ENCODE measurements at places on chromosomes 1 and 21.

DNA sequence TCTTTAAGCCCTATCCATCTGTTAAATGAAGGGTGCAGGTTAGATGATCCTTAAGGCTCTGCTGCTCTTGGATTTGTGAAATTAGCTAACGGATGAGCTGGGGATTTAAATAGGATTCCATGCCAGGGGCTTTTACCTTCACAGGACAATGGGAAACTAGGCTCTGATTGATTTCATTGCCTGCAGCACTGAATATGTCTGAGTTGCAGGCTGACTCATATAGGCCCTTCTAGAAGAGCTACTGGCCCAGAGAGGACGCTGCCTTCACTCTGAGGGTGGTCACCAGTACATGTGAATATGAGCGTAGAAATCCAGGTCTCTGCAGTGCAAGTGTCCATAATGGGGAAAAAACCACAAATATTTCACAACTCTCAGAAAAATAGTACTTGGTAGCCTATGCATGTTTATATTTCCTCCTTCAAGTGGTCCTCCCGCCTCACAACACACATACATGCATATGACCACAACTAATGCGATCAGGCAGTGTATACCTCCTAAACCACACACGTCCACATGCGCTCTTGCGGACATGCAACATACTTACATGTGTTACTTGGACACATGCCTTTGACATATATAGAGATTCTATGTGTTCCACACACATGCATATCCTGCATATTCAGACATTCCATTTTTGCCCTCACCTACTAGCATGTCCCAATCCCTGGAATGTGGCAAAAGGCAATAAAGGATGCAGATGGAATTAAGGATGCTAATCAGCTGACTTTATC is 233.8 kb upstream of the JUN start:
- DNase-seq: peak; percentile 85

DNA sequence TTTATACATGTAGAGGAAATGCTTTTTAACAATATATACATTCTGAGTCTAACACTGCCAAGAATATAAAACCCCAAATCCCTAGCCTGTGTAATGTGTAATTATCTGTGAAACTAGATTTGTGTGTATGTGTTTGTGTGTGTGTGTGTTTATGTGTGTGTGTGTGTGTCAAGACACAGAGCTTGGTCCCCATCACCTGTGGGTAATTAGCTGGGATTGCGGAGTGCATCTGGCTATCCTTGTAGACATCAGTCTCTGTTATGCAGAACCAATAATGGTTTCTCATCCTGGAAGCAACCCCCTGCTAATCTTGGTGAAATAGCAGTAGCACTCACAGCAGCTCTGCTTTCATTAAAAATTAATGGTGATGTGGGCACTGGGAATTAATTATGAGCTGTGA is 26.3 kb upstream of the ST6GALNAC3 start:
- DNase-seq: no peak

GRCh38 chr1:177255411-177255810 is 84.7 kb downstream of the BRINP2 start:
- DNase-seq: peak; percentile 64

DNA sequence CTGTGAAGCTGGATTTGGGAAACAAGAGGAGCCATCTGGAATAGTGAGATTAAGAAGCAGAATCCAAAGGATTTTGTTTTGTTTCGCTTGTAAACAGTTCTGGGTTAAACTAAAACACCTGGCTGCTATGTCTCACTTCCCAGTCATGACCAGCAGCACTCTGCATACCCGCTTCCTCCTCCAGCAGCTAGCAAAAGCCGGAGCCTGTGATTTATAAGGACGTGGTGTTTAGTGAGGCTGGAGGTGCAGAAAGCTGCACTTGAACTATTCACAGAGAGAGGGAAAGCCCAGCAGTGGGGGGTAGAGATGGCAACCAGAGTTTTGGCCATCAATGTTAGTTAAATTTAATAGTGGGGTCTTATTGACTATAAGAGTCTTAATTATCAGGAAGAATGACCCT is 240.2 kb downstream of the AJAP1 start:
- DNase-seq: no peak

DNA sequence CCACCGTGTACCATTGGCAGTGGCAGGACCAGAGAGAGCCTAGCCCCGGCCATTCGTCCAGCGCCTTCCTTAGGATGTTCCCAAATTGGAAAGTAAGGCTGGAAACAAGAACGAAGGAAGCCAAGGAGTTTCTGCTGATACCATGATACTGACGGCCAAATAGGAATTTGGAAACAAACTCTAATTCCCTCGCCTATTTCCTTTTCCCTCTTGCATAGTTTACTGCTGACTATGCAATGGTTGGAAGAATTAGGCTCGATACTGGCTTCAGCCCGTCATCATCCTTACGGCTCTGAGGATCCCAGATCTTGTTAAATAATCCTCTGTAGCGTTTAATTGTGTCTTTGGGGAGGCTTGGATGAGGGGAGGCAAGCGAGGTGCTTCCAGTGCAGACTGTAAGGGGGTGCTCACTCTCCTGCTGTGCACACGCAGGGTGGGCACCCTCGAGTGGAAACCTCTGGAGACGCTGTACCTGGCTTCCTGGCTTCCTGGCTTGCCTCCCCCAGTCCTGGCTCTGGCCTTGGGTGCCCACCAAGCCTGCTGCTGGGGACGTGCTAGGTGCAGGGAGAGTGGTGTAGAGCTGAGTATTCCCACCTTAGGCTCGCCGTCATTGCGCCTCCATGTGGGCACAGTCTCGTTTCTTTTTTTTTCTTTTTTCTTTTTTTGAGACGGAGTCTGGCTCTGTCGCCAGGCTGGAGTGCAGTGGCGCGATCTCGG is 27.4 kb upstream of the CAMTA1 start:
- no peak for DNase-seq

DNA sequence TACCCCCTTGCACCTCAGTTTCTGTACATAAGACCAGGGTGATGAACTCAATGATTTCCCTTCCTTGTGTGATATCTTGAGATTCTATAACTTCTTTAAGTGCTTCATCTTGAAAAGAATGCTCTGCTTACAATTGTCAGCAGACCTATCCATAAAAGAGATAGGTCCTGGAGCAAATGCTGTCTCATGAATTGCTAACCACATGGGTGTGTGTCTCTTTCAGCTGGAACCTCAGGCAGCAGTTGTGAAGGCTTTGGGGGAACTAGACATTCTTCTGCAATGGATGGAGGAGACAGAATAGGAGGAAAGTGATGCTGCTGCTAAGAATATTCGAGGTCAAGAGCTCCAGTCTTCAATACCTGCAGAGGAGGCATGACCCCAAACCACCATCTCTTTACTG is 2.8 kb downstream of the IL20 start:
- no peak for DNase-seq

DNA sequence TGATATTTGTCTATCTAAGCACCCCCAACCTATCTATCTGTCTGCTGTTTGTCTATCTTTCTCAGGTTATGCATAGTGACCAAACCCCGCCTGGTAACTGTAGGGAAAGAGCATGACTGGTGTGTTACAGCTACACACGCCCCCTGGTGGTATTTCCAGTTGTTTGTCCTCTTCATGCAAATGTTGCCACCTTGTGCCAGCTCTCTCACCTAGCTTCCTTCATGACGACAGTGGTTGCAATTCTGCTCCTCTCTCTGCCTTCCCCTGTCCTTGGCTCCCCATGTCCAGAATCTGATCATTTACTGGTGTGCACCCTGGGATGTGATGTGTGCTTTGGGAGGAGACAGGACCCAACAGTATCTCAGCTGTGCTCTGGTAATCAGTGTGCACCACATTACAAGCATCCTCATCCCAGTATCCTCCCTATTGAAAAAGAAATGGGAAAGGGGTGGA is 8.1 kb upstream of the INKA2 start:
- peak; percentile 79 for DNase-seq

- no peak for DNase-seq
Measured at GRCh38 chr1:200334661-200335256, 75.1 kb downstream of the ZNF281 start.

GRCh38 chr1:245129319-245130240 is 25.2 kb upstream of the KIF26B start:
- DNase-seq: peak; percentile 5
